ENCODE measurements at places on chromosomes 6 and 20.

DNA sequence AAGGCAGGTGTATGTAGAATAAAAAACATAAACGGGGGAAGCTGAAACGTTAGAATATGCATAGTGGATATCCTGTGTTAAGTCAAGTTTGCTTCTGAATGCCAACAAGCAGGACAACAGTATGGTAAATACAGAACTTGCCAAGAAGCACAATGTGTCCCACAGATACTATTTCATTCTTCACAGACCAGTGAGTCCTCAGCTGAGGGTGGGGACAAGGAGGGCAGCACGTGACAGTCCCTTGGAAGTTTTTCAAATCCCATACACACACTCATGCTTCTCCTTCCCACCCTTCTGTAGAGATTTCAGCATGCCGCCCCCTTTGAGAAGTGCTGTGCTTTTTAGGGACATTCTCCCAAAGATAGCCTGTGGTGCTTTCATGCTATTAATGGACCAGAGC lies 268.5 kb upstream of the ECI2 start:
- no peak for DNase-seq

DNA sequence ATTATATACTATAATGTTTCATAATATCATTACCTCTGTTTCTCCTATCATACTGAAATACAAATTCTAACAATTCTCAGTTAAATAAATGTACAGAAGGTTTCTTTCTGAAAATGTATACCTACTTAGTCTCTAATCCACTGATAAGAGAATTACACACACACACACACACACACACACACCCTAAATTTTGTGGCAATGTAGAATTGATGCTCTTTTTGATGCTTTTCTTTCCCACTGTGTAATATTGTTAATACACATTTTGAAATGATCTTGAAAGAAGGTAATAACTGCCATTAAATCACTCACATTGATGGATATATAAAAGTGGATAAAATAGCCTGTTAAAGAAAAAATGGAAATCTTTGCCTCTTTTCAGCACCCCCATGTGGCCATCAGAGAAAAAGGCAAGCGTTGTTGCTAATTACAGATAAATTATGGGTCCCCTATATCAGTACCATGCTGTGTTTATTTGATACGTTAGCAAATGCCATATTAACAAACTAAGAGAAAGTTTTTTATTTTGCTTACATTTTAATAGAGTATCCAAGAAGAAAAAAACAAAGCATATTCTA lies 76.6 kb upstream of the VGLL2 start:
- DNase-seq, result no peak

DNA sequence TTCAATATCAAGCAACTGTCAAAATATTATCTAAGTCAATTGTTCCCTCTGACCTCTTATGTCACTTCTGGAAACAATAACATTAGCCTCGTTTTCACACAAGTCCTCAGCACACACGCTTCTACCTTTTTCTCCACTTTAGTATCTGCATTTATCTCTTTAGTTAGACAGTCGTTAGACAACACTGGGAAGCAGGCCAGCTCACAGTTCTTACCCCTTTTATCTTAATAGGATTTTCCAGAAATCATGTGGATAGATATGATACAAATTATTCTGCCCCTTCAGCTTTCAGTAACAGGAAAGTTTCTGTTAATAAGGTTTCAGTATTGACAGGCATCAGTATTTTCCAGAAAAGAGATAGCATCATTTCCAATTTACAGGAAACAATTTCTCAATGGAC lies 25.9 kb upstream of the HAO1 start:
- DNase-seq, result no peak

DNA sequence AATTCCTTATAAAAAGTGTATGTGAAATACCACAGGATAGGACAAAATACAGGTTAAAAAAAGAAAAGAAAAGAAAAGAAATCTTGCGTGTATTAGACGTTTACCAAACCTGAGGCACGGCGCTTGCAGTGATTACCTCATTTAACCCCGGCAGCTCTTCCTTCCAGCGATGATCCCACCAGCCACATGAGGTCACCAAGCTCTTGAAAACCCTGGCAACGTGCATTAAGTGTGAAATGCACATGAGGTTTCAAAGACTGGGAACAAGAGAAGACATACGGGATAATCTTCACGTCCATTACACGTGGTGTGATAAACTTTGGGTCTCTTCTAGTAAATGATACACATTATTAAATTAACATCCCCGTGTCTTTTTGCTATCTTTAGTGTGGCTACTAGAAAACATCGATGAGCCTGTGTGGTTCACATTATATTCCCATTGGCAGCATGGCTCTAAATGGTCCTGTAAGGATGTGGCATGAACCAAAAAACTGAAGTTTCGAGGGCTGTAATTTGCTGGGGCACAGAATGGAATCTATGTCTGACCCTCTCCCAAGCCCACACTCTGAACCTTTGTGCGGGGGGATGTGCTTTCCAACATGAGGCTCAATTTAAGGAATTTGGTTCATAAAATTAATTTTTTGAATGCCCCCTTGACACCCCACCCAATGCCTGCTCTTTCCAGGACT lies 59.2 kb upstream of the THBS2 start:
- DNase-seq, result peak; percentile 48

GRCh38 chr20:37986873-37987601 lies 46.2 kb downstream of the TTI1 start:
- DNase-seq, result peak; percentile 14

GRCh38 chr6:81875782-81876293 lies 123.4 kb upstream of the TENT5A start:
- no peak for DNase-seq

DNA sequence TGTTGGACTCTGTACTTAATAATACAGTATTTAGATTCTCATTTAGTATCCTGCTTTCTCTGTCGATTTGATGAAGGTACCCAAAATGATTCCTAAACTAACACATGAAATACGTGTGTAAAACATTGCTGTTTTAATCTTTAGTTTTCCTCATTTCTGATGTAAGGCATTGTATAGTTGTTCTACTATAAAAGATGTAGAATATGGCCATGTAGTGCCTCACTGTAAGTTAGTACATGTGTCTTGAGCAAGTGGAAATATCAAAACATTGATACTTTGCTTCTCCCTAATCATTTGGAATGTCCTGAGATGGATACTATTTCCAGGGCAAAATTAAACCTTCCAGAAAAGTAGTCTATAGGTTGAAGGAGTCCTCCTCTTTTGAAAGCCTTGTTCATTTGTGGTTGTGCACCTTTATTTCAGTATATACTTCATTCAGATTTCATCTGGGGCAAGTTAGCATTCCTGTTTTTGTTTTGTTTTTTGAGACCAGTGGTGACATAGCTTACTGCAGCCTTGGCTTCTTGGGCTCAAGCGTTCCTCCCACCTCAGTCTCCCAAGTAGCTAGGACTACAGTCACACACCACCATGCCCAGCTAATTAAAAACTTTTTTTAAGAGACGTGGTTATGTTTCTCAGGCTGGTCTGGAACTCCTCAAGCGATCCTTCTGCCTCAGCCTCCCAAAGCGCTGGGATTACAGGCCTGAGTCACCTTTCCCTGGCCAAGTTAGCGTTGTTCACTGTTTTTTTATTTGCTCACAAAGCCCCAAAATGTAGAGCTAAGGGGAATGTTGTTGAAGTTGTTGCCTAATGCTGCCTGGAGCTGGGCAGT lies 11.6 kb downstream of the SRSF3 start:
- no peak for DNase-seq

GRCh38 chr6:52161689-52162438 lies 24.3 kb upstream of the IL17A start:
- DNase-seq, result no peak

GRCh38 chr6:169144356-169144755 lies 109.3 kb downstream of the THBS2 start:
- DNase-seq, result peak; percentile 56

DNA sequence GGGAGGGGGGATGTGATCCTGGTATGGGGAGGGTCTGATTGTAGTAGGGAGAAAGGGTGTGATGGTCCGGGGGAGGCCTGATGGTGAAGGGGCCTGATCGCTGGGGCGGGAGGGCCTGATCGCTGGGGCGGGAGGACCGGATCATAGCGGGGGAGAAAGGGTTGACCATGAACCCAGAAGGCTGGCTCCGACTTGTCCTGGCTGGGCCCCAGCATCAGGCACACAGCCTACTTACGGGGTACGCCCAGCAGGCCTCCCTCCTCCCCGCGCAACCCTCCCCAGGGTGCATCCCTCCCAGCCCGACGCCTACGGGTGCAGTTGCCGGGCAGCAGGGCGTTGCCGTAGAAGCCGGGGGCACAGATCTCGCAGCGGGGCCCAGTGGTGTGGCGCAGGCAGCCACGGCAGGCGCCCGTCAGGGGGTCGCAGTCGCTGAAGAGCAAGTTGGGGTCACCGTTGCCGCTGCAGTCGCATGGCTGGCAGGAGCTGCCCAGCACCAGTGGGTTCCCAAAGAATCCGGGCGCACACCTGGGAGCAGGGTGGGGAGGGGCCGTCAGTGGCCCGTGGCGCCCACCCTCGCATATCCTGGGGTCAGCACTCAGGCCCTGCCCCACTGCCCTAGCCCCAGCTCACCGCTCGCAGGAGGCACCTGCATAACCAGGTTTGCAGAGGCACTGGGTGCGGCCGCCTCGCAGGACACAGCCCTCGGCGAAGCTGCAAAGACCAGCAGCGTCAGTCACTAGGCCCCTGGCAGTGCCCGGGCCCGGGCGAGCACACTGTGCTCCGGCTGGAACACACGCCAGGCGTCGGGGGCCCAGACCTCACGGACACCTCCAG lies 20.6 kb downstream of the ADRM1 start:
- DNase-seq, result no peak

GRCh38 chr6:16824845-16825685 lies 63.8 kb upstream of the ATXN1 start:
- DNase-seq, result no peak

Data from foreskin fibroblast (primary cell).